ENCODE measurements at places on chromosomes 2 and 18. TPM values are rescaled to one million over a fixed set of nuclear protein-coding genes. Genes with fewer than 3 reads are reported as not detected.

DNA sequence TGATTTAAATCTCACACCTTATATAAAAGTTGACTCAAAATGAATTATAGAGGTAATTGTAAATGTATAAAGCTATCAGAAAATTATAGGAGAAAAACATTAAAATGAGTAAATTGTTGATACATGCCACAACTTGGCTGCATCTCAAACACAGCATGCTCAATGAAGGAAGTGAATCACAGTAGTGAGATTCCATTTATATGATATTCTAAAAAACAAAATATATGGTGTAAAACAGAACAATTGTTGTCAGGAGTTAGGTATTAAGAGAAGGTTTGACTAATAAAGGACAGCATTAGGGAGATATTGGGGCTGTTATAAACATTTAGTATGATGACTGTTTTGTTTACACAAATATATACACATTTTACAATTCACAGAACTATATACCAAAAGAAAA lies 356.6 kb upstream of the CELF4 start:
- no peak overlapping the region for H3K27ac ChIP-seq
- H3K4me3 ChIP-seq, result no peak overlapping the region
- H3K36me3 ChIP-seq, result no peaks in the 10 kb centered on the region
- no peaks in the 10 kb centered on the region for H3K4me1 ChIP-seq
- DNase-seq, result no peak

DNA sequence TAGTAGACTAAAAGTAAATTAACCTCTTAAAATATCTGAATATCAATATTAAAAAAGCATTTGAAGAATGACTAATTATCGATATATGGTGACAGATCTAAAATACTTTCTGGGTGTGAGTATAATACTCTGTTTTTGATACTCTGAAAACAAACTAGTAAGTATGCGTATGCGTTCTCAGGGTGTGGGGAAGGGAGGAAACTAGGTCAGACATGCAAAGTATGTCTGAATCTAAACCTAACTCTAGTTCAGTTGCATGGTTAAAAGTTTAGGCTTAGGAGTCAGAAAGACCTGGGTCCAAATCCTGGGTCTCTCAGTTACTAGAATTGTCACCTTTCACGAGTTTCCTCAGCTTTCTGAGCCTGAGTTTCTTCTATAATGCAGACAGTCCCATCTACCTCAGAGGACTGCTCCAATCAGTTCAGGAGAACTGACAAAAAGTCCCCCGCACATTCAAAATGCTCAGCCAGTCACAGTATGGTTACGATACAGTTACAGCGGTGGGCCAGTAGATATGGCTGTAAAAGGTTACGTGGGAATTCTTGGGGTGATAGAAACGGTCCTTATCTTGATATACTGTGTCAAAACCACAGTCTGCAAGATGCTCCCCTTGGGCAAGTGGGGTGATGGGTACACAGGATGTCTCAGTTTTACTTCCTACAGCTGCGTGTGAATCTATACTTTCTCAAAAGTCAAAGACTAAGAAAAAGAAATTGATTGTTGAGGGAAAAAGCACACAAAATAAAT lies 29.2 kb downstream of the UNC50 start:
- DNase-seq, result no peak
- H3K36me3 ChIP-seq, result peaks cover 10% of the 10 kb centered on the region
- no peak overlapping the region for H3K4me3 ChIP-seq
- H3K4me1 ChIP-seq, result no peaks in the 10 kb centered on the region
- no peaks in the 10 kb centered on the region for H3K27me3 ChIP-seq
- H3K27ac ChIP-seq, result no peak overlapping the region

The CYP26B1 gene
- total RNA-seq, result 1.8 TPM

- H3K4me3 ChIP-seq, result no peak overlapping the region
- H3K27ac ChIP-seq, result no peak overlapping the region
- H3K27me3 ChIP-seq, result no peaks in the 10 kb centered on the region
- no peaks in the 10 kb centered on the region for H3K36me3 ChIP-seq
- peaks cover 21% of the 10 kb centered on the region for H3K4me1 ChIP-seq
- DNase-seq, result no peak
Observed at GRCh38 chr2:168466834-168467565, 10.9 kb downstream of the CERS6 start.

GRCh38 chr2:207119048-207119447 lies 46.7 kb downstream of the KLF7 start:
- H3K4me3 ChIP-seq, result no peak overlapping the region
- DNase-seq, result no peak
- H3K27me3 ChIP-seq, result no peaks in the 10 kb centered on the region
- H3K27ac ChIP-seq, result no peak overlapping the region
- no peaks in the 10 kb centered on the region for H3K36me3 ChIP-seq

GRCh38 chr2:45652090-45653031 lies 886 bp downstream of the PRKCE start:
- no peaks in the 10 kb centered on the region for H3K36me3 ChIP-seq
- peaks cover 12% of the 10 kb centered on the region for H3K4me1 ChIP-seq
- H3K27ac ChIP-seq, result peak overlapping the region; percentile 99
- DNase-seq, result no peak

The SERPINB2 gene
- total RNA-seq, result 1.7 TPM

DNA sequence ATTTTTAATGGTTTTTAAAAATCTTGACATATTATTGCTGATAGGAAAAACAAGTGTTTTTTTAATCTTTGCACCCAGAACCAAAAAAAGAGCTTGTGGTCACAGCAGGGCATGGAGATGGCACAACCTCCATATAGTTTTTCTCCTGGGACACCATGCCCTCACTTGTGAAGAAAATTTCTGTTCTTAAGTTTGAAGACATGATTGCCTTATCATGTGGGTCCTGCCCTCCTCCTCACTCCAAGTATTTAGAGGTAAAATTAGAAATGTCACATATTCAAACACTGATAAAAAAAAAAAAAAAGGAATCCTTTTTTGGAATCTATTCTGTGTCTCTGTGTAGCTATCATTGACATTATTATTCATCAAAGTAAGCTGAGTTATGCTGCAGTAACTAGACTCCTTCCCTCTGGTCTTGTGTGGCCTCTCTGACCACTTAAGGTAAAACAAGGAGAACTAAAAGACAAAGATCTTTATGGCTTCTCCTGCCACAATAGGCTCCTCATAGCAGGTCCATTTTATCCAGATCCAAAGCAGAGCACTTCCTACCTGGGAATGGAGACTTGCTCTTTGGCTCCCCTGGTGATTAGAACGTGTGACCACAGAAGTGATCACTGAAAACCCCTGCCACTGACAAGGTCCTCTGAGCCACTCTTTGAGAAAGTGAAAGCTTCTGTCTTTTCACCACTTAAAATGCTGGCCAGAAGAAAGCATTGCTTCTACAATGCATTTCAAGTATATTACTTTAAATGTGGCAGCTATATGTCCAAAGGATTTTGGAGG lies 19.8 kb downstream of the ADD2 start:
- DNase-seq, result no peak
- H3K36me3 ChIP-seq, result no peaks in the 10 kb centered on the region
- no peak overlapping the region for H3K27ac ChIP-seq
- no peak overlapping the region for H3K4me3 ChIP-seq
- H3K4me1 ChIP-seq, result no peaks in the 10 kb centered on the region

GRCh38 chr2:216877085-216877484 lies 17.2 kb upstream of the TNP1 start:
- H3K36me3 ChIP-seq, result no peaks in the 10 kb centered on the region
- no peak for DNase-seq
- no peak overlapping the region for H3K4me3 ChIP-seq
- peaks cover 6% of the 10 kb centered on the region for H3K4me1 ChIP-seq
- no peak overlapping the region for H3K27ac ChIP-seq

GRCh38 chr18:38993342-38993741 lies 1427.7 kb upstream of the CELF4 start:
- no peak overlapping the region for H3K27ac ChIP-seq
- H3K4me1 ChIP-seq, result no peaks in the 10 kb centered on the region
- no peak overlapping the region for H3K4me3 ChIP-seq
- DNase-seq, result no peak
- H3K27me3 ChIP-seq, result no peaks in the 10 kb centered on the region

DNA sequence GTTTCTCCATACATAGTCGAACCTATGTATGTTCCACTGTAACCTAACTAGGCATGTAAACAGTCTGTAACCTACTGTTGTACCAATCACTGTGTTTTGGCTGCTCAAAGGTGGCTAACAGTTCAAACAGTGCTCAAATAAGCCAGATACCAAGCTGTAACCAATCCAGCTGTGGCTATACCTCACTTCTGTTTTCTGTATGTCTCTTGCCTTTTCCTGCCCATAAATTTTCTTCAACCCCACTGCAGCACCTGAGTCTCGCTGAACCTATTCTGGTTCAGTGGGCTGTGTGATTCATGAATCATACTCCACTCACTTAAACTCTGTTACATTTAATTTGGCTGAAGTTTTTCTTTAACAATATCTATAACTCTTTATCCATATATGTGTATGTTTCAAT lies 340.7 kb downstream of the LPIN1 start:
- H3K27me3 ChIP-seq, result no peaks in the 10 kb centered on the region
- DNase-seq, result no peak
- H3K36me3 ChIP-seq, result no peaks in the 10 kb centered on the region
- no peak overlapping the region for H3K27ac ChIP-seq
- H3K4me1 ChIP-seq, result peaks cover 5% of the 10 kb centered on the region

- no peaks in the 10 kb centered on the region for H3K36me3 ChIP-seq
- H3K4me1 ChIP-seq, result peaks cover 3% of the 10 kb centered on the region
- no peak overlapping the region for H3K4me3 ChIP-seq
- no peak for DNase-seq
- no peaks in the 10 kb centered on the region for H3K27me3 ChIP-seq
Observed at GRCh38 chr2:48274040-48274439, 255.9 kb upstream of the STON1 start.

The TEX44 gene
- total RNA-seq, result not detected

The LIMS2 gene
- 15.6 TPM for total RNA-seq

The SULT1C2 gene
- total RNA-seq, result 8.9 TPM

DNA sequence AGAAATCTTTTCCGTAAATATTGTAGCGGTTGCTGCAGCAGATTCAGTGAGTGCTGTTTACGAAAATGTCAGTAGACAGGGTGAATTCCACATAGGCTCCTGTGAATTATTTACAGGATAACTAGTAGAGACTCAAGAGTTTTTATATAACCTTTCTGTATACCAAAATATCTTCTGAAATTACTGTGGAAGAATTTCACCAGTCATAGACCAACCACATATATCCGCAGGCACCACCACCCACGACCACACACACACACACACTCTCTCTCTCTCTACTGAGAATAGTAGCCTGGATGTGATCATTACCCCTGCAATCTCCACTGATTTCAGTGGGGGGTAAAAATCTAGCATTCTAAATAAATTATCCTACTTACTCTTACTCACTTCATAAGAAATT lies 341.8 kb downstream of the RBM43 start:
- H3K27me3 ChIP-seq, result no peaks in the 10 kb centered on the region
- H3K4me1 ChIP-seq, result no peaks in the 10 kb centered on the region
- DNase-seq, result no peak
- no peak overlapping the region for H3K4me3 ChIP-seq

DNA sequence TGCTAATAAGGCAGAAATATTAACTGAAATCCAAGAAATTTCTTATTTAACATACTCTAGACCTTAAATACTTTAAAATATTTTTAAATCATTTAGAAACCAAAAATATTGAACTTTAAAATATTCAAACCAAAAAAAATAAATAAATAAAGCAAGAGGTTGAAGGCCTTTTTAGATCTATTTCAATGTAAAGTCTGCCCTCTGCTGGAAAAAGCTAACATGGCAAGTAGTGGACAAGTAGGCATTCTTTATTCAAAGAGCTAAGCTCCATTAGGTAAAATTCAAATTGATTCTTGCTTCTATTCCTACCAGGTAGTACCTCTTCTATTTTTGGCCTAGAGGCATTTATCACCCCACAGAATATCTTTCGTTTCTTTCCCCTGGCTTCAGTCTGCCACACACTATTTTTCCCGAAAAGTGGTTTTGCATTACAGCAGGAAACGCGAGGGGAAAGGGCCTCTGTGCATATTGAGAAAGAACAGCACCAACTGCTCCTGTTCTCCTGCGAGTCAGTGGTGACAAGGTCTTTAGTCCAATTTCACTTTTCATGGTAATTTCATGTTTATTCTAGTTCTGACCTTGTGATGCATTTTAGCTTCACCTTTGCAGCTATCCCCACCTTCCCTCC lies 20.4 kb downstream of the IFIH1 start:
- H3K4me1 ChIP-seq, result peaks cover 6% of the 10 kb centered on the region
- H3K27me3 ChIP-seq, result no peaks in the 10 kb centered on the region
- no peak overlapping the region for H3K27ac ChIP-seq
- H3K36me3 ChIP-seq, result no peaks in the 10 kb centered on the region
- H3K4me3 ChIP-seq, result no peak overlapping the region

DNA sequence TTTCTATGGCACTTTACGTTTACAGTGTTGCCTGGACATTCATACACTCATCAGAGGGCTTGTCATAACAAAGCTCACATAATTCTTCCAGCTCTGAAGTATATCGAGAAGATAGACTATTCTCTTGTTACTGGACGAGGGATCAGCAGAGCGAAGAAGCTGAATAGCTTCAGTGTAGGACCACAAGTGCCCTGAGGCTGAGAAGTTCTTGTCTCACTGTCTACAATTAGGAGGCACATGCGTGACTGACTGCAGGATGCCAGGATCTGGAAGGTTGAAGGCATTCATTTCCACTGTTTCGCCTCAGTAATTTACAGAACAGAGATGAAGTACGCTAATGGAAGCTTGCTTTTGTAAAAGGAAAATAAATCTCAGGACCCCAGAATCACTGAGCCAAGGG lies 9.6 kb downstream of the SH3YL1 start:
- H3K27ac ChIP-seq, result no peak overlapping the region
- H3K36me3 ChIP-seq, result no peaks in the 10 kb centered on the region
- no peaks in the 10 kb centered on the region for H3K4me1 ChIP-seq

- H3K27me3 ChIP-seq, result no peaks in the 10 kb centered on the region
- no peaks in the 10 kb centered on the region for H3K36me3 ChIP-seq
- no peaks in the 10 kb centered on the region for H3K4me1 ChIP-seq
Observed at GRCh38 chr2:143704451-143705106, 575.4 kb downstream of the ARHGAP15 start.

- H3K4me1 ChIP-seq, result no peaks in the 10 kb centered on the region
- H3K27ac ChIP-seq, result no peak overlapping the region
- DNase-seq, result no peak
- H3K36me3 ChIP-seq, result no peaks in the 10 kb centered on the region
- H3K4me3 ChIP-seq, result no peak overlapping the region
Observed at GRCh38 chr2:202721621-202722020, 86.9 kb downstream of the FAM117B start.

The SP3 gene
- total RNA-seq, result 83.7 TPM

The MAP3K19 gene
- not detected for total RNA-seq

The ITGA4 gene
- total RNA-seq, result 6.4 TPM

The IL37 gene
- not detected for total RNA-seq

- DNase-seq, result no peak
- peaks cover 9% of the 10 kb centered on the region for H3K27me3 ChIP-seq
- no peaks in the 10 kb centered on the region for H3K36me3 ChIP-seq
- H3K27ac ChIP-seq, result no peak overlapping the region
- H3K4me1 ChIP-seq, result no peaks in the 10 kb centered on the region
Observed at GRCh38 chr2:55923982-55924321, 370 bp upstream of the EFEMP1 start.

- H3K27me3 ChIP-seq, result no peaks in the 10 kb centered on the region
- H3K36me3 ChIP-seq, result no peaks in the 10 kb centered on the region
- no peaks in the 10 kb centered on the region for H3K4me1 ChIP-seq
Observed at GRCh38 chr2:57834666-57835065, 211.9 kb upstream of the VRK2 start.

DNA sequence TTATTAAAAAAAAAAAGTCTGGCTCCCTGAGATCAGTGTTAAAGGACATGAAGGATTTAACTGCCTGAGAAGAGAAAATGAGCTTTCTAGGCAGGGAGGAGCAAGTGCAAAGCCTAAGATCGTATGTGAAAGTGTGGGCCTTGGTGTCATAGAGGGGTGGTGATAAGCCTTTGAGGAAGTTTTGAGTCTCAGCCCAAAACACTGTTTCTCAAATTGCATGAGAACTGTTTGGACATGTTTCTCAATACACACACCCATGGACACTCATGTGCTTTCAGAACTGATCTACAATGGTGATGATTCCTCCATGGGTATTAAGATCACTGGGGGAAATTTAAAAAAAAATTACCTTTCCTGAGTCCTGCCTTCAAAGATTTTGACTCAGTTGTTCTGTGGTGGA lies 336.7 kb upstream of the RND3 start:
- no peak for DNase-seq
- H3K36me3 ChIP-seq, result no peaks in the 10 kb centered on the region
- H3K4me1 ChIP-seq, result no peaks in the 10 kb centered on the region

All from liver (tissue), 10 donors.